Activated CD4-positive, alpha-beta T cell treated with anti-CD3 and anti-CD28 coated beads, Interleukin-2, amount 10 ng/mL, durations not matched to agents 24 days and 14 days (primary cell): ENCODE measurements at places on chromosomes 2 and 18. TPM values are rescaled to one million over a fixed set of nuclear protein-coding genes. Genes with fewer than 3 reads are reported as not detected.

C2orf72 gene
- 0.63 and 0.66 TPM in 2 replicates for total RNA-seq

DNA sequence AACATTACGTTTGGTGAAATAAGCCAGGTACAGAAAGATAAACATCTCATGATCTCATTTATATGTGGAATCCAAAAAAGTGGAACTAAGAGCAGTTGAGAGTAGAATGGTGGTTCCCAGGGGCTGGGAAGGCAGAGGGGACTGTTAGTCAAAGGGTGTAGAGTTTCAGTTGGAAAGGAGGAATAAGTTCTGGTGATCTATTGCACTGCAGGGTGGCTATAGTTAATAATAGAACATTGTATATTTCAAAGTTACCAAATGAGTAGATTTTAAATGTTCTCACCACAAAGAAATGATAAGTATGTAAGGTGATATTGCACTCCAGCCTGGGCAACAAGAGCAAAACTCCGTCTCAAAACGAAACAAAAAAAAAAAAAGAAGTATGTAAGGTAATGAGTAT lies 260.1 kb upstream of the RAB6C start:
- DNase-seq, result no peak

- DNase-seq, result no peak
Measured at GRCh38 chr2:207182911-207183310, 17.2 kb upstream of the KLF7 start.

DES gene
- total RNA-seq, result not detected in 2 replicates
